Lower lobe of right lung (tissue), 2 donors: ENCODE measurements at places on chromosomes 12 and 14.

GRCh38 chr12:125271892-125272291, 206.7 kb downstream of the AACS start:
- DNase-seq: no peak

- no peak for DNase-seq
Observed at GRCh38 chr12:28711421-28711820, 437.7 kb upstream of the FAR2 start.

- DNase-seq: no peak
Observed at GRCh38 chr12:91836264-91836663, 309.4 kb downstream of the BTG1 start.

DNA sequence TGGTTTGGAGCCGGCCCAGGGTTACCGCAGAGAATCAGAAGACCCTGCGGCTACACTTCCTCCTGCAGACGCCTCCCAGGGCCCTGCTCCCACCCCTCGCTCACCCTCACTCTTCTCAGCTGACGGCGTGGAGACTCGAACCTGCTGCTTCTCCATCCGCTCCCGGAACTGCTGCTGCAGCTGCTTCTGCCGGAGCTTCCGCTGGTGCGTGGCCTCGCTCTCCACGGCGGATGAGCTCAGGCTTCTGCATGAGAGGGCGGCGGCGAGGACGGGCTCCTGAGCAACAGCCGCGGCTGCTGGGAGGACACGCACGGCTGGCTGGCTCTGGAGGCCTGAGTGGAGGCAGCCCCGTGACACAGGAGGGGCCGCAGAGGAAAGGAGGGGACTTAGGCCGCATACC, 33.3 kb downstream of the RAD52 start:
- peak; percentile 49 for DNase-seq

GRCh38 chr12:91205811-91206210, 23.2 kb upstream of the DCN start:
- DNase-seq: no peak

- DNase-seq: peak; percentile 64
Observed at GRCh38 chr12:643475-644302, 19.6 kb downstream of the NINJ2 start.

- DNase-seq: no peak
Observed at GRCh38 chr14:91227183-91227628, 17.3 kb downstream of the GPR68 start.

GRCh38 chr14:92316176-92316575, 6.8 kb upstream of the SLC24A4 start:
- no peak for DNase-seq

DNA sequence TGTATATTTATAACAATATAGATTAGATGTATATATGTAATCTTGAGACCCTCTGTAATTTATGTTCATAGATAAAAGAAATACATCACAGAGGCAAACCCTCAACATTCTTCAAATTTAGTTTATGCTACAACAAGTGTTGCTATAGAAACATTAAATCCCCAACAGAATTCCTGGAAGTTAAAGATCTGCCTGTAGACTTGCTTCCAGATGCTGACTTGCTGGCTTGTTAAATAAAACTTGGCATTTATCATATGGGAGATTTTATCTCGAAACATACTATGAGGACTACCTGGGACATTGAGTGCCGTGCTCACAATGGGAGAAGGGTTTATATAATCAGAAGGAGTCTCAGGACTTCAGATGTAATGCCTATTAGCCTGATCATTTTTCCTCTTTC, 136.3 kb upstream of the PLXNC1 start:
- no peak for DNase-seq

DNA sequence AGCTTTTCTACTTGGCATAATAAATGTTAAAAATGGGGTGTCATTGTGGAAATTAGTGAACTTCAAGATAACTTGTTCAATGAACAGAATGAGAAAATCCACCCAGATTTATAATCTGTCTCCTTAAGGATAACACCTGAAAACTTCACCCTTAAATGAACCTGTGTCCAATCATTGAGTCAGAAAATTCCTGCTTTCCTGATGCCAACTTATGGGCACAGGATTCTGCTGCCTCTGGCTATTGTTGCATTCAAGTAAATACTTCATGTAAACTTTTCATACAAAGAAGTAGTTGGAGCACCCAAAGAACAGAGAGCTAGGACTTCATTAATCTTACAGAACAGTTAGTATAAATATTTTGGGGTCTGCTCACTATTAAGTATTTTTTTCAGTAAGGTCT, 98.9 kb upstream of the PLEKHA5 start:
- no peak for DNase-seq

GRCh38 chr14:101844751-101845150, 83.2 kb downstream of the PPP2R5C start:
- no peak for DNase-seq

- no peak for DNase-seq
Observed at GRCh38 chr14:95468448-95469133, 47.9 kb downstream of the SYNE3 start.

DNA sequence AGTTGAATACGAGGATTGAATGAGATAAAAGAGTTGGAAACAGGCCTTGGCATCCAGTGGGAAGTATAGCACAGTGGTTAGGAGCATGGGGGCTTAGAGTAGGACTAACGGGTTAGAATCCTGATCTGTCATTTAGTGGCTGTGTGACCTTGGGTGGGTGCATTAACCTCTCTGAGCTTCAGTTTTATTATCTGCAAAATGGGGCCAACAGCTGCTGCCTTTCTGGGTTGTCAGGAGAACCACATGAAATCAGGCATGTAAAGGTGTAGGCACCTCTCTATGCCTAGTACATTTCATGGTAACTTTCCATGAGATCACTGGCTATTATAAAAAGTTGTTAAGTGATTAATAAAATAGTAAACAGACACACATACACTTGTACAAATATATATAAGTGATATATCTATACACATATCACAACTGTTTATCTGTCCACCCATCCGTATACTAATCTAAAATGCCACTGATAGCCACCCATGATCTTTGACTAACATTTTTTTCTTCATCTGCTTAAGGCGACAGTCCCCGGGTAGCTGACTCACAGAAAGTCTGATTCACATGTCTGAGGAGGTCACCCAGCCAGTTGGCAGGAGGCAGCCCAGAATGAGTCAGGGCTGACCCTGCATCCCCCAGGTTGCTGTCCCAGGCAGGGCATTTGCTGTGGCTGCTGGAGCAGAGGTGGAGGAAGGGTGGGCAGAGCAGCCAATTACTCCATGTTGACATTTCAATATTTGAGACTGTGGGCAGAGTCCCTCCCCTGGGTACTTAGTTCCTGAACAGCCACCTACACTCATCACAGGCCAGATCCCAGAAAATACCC, 125.6 kb upstream of the NOS1 start:
- no peak for DNase-seq

- no peak for DNase-seq
Observed at GRCh38 chr12:123471374-123472068, 13.6 kb downstream of the SNRNP35 start.

DNA sequence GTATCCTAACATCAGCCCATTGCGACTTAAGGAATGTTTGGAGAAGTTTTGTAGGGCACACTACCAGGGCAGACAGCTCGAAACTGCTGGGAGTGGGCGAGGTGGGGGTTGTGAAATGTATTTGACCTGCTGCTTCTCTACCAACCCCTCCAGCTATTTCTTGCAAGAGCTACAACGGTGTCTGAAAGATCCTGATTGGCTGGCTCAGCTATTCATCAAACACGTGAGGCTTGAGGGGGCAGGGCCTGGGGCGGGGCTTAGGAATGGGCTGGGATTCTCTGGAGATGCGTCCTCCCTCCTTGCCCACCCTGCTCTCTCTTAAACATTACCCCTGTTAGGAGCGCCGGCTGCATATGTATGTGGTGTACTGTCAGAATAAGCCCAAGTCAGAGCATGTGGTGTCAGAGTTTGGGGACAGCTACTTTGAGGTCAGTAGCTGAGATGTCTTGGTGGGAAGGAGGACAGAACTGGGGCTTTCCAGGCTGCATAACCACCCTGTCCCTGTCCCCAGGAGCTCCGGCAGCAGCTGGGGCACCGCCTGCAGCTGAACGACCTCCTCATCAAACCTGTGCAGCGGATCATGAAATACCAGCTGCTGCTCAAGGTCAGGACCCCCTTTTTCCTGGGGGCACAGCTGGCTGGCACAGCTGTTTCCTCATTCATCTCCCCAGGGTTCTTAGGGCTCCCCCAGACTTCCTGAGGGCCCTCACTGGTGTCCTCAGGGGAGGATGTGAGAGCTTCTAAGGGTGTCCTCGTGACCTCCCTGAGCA, 3.1 kb downstream of the ARHGEF25 start:
- DNase-seq: no peak

DNA sequence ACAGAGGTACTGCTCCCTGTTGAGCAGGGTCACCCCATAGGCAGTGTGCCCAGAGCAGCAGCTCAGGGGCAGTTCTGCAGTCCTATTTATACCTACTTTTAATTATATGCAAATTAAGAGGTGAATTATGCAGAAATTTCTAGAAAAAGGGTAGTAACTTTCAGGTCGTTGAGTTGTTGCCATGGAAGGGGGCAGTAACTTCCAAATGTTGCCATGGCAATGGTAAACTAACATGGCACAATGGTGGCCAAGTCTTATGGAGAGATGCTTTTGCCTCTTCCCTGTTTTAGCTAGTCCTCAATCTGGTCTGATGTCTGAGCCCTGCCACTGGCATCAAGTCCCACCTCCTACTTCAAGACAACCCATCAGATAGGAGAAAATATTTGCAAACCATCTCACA, 30.4 kb upstream of the P2RX7 start:
- DNase-seq: no peak

DNA sequence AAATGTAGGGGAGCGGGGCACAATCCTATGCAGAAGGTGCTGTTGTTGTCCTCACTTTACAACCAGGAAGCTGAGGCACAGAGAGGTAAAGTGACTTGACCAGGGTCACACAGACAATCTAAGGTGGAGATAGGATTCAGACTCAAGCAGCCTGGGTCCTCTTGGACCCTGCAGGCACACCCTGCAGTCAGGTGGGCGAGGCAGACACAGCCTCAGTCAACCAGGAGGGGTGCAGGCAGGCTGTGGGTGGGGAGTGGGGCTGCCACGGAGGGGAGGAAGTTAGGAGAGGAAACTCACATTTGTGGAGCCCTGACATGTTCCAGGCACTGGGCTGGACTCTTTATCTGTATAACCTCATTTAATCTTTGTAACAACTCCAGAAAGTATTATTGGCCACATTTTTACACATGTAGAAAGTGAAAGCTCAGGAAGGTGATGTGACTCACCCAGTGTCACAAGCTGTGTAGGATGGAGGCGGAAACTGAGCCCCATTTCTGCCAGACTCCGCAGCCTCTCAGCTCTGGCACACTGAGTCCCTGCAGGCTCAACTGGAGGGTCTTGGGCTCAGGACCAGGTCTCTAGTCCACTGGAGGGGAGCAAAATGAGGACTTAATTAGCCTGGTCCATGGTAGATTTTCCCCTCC, 24.9 kb upstream of the CHGA start:
- DNase-seq: no peak

- no peak for DNase-seq
Observed at GRCh38 chr12:98275131-98275475, 240.3 kb upstream of the TMPO start.

DNA sequence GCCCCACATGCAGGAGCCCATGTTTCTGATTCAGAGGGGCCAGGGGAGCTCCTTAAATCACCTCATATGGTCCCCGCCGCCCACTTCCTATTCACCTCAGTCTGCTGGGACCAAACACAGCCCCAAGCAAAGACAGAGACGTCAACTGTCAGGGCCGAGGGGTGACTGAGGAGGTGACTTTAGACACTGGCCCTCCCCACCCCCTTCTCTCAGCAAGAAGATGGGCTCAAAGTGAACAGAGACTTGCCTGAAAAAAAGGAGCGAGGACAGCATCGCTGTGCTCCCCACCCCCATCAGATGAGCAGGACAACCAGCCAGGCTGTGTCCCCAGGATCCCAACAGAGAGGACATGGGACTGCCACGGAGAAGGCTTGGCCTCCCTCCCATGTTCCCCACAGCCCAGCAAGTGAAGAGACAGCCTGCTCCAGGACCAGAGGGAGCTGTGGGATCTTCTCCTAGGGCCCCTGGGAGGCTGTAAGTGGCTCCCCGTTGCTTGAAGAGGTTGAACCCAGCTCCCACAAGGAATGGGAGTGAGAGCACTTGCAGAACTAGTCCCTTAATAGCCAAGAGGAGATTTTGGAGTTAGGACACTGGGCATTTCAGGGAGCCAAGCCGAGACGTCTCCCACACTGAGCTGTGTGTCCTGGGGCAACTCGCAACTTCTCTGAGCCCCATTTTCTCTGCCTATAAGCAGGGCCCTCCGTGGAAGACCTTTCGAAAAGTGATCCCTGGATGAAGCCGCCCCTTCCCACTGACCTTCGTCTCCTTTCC, 1.3 kb upstream of the KRT79 start:
- no peak for DNase-seq

DNA sequence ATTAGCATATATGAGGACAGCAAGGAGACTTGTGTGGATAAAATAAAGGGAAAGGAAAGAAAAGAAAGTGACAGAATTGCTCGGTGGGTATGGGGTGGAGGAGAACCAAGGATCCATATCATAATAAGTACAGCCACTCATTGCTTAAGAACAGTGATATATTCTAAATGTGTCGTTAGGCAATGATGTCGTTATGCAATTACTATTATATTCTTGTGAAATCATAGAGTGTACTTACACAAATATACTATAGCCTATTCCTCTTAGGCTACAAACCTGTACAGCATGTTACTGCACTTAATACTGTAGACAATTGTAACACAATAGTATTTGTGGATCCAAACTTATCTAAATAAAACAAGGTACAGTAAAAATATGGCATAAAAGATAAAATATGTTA, 271.1 kb downstream of the CCER1 start:
- DNase-seq: no peak

DNA sequence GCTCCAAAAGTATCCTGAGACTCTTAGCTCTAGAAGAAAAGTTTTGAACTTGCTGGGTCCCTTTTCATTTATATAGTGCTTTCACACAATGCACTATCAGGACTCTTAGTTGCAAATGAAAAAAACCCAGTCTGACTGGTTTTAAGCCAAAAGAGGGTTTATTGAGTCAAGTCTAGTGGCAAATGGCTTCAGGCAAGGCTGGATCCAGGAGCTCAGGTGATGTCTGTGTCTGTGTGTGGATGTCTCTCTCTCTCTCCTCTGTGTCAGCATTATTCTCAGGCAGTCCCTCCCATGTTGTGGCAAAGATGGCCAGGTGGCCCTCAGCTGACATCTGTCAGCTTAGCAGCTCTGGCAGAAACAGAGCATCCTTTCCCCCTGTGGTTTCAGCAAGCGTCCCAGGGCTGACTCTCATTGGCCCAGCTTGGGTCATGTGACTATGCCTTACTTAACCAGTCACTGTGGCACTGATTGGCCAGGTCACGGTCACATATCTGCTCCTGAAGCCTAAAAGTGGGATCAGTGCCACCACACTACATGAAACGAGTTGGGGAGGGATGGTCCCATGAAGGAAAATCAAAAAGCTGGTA, 6.2 kb downstream of the TMEM120B start:
- no peak for DNase-seq

- no peak for DNase-seq
Observed at GRCh38 chr12:39402922-39403321, 40.0 kb downstream of the KIF21A start.

DNA sequence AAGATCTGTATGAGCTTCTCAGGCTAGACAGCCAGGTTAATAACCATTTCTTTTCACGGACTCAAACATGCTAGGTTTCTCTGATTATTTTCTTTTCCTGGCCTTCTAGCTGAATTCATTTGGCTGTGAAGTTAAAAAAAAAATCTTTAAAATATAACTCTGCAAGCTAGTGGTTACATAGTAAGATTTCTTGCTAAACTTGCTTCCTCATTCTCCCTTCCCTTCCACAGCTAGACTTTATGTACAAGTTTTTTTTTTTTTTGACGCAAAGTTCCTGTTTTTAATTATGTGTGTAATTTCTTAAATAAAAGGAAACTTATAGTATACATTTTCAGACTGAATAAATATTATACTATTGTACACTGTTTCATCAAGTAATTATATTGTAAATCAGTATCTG, 145.4 kb downstream of the TMTC2 start:
- DNase-seq: no peak

- no peak for DNase-seq
Observed at GRCh38 chr12:91126516-91126915, 15.2 kb upstream of the LUM start.
